Activated naive CD8-positive, alpha-beta T cell treated with anti-CD3 and anti-CD28 coated beads, Interleukin-2, amount 50 U/mL, for 16 hours (primary cell): ENCODE measurements at places on chromosomes 1 and 21.

- DNase-seq: no peak
These were observed 24.8 kb upstream of the CNIH3 start for GRCh38 chr1:224591326-224591725.

- no peak for DNase-seq
These were observed 9.0 kb downstream of the IFNAR2 start for GRCh38 chr21:33238565-33239255.

- no peak for DNase-seq
These were observed 18.3 kb upstream of the MAP10 start for GRCh38 chr1:232786845-232787455.

DNA sequence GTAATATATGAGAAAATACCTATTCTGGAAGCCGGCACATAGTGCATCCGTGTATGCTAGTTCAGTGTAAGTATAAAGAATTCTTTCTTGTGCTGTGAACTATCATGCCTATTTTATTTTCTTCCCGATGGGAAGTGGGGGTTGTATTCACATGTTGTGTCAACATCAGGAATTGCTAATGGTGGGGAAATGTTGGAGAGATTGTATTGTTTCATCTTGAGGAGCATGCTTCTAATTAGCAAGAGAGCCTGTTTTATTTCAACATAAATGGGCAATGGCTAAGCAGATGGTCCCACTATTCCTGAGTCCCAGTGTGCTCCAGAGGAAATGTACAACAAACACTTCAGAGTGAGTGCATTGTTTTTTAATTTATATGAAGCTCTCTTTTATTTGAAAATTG is 485.2 kb downstream of the PLPP3 start:
- no peak for DNase-seq

DNA sequence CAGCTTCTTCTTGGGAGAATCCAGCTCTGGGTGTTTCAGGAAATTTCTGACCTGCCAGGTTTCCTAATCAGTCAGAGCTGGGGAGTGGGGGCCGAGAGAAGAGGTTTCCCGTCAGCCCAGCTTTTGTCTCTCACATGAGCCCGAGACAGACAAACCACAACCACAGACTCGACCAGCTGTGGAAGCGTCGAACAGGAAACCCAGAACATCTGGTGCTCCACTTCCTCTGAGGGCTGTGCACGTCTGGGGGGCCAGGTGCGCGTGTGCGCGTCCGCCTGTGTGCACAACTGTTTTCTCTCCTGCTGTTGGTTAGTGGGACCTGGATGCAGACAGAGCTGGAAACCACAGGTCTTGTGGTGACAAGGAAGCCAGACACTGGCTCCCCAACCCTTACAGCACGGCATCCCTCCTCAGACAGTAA is 113.0 kb upstream of the SLC25A33 start:
- peak; percentile 27 for DNase-seq

DNA sequence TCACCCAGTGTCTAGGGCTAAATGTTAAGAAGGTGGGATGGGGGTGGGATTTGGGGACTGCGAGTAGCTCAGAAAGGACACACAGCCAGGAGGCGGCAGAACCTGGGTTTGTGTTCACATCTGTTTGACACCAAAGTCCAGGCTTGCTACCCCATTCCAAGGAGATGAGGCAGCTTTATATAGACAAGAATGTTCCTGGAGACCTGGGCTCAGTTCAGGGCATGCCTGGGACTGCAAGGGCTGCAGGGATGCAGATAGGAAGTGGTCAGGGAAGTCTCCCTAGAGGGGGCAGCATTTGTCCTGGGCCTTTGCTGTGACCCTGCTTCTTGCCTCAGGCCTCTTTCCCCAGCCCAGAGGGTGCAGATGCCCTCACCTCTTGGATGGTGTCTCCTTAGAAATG is 16.3 kb downstream of the PADI3 start:
- DNase-seq: no peak

DNA sequence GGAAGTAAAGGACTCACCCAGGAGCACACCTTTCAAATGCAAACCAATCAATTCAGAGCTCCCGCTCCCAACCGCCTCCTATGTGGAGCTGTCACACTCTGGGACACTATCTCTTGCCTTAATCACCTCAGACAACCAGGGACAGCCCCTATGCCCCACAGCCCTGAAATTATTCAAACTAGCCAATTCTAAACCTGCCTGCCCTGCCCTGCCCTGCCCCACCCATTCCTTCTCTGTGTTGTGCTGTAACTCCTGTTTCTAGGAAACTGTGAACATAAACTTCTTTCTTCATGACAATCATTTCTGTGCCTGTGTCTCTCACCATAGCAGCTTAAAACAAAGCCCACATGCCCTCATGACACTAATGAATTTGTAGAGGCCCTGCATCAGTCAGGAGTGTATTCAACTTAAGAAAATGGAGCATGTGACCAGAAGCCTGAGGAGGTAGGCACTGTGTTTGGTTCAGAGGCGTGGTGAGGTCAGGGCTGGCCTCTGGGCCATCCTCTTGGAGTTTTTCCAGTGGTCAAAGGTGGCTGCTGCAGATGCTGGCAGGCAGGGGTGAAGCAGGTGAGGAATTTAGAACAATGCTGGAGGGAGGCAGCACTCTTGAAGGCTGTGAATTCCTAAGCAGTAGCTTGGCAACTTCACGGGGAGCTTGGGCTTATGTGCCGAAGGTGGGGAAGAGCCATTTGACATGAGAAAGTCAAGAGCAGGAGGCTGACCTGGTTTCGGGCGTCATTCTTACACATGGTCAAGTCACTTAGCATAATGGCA is 74.5 kb downstream of the RHOU start:
- no peak for DNase-seq

- DNase-seq: no peak
These were observed 371.9 kb downstream of the RGS7 start for GRCh38 chr1:240985081-240985480.

DNA sequence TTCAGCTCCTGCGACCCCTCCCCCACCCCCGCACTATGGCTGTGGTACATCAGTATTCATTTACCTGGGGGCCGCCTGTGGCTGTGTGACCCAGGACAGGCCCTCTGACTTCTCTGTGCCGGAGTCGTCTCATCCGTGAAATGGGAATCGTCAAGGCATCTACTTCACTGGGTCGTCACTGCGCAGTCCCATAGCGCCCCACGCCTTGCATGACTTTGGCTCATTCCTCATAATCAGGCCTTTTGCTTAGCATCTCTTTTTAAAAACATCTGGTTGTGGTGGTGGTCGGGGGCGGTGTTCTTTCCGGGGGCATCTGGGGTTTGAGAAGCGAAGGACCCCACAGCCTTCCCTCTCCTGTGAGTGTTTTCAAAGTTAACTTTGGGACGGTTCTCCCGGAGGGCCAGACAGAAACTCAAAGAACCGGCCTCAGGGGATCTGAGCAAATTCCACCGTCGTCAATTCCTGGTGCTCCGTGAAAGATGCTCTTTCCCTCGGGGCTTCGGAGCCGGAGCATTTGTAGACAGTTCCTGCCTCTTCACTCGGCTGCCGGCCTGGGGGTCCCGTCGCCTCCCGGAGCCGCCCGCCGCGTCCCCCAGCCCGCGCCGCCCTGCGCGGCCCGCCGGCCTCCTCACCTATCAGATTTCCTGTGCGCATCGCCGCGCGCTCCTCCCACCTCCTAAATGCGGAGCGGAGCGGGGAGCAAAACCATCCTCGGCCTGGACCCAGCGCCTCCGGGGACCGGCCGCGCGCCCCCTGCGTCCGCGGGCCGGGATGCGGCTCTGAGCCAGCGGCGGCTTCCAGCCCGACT is at the start of gene B3GALT5:
B3GALT5 (plus strand) TSS at position 708 of the 808 bp plus-strand sequence. CDS start 47,620 bp downstream, outside the sequence.
- DNase-seq: no peak

GRCh38 chr1:219945795-219946194 is 17.4 kb upstream of the SLC30A10 start:
- no peak for DNase-seq

GRCh38 chr1:212496682-212497081 is 64.0 kb downstream of the NENF start:
- no peak for DNase-seq

DNA sequence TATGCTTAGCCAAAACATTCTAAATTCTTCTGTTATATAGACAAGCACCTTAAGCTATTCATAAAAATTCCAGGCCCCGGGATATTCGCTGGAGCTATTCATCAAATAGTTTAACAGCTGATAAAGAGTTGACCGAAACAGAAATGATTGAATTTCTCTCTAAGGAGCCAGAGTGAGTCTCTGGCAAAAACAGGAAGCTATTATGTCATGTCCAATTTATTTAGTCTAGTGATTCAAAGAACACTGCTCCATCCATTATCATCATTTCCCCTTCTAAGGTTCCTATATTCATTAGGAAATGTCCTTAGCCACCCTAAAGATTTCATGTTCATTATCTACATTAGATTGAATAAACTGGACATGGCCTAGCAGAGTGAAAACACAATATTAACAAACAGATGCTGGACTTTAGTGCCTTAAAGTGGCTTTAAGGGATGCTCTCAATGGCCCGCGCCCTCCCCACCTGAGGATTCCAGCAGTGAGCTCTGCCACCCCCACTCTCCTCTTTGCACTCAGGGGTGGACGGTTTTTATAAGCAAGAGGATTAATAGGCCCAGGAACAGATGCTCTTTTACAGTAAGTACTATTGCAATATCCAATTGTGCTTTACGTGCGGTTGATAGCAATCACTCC is 122.1 kb upstream of the RGS1 start:
- no peak for DNase-seq

- no peak for DNase-seq
These were observed 30.7 kb downstream of the TNFRSF1B start for GRCh38 chr1:12197483-12197880.

- DNase-seq: no peak
These were observed 1.7 kb downstream of the PIP5K1A start for GRCh38 chr1:151199873-151200581.

DNA sequence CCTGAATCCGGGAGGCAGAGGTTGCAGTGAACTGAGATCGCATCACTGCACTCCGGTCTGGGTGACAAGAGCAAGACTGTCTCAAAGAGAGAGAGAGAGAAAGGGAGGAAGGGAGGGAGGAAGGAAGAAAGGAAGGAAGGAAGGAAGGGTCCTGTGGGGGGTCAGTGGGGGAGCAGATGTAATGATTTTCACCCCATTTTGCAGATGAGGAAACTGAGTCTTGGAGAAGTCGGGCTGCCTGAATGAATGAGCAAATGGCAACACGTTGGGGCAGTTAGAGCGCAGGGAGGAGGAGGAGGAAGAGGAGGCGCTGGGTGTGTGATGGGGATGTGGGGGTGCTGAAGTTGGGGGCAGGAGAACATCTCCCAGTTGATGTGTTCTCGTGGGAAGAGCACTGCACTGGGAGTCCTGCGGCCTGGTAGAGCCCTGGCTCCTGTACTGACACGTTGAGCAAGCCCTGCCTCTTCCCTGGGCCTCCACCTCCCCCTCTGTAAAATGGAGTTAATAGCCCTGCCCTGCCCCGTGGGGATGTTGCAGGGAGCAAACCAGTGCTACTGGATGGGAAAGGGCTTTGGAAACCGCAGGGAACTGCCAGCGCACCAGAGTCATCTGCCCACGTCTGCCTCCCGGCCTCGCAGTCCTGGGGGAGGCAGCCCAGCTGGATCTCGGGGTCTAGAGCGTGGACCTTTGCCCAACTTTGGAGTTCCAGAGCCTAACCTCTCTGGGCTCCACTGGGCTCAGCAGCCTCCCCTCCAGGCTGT is 103.2 kb upstream of the CASZ1 start:
- DNase-seq: no peak

- DNase-seq: no peak
These were observed 243 bp downstream of the C1orf21 start for GRCh38 chr1:184387069-184387475.

GRCh38 chr1:229326601-229327000 is 16.2 kb downstream of the CCSAP start:
- DNase-seq: no peak

- no peak for DNase-seq
These were observed 27.2 kb downstream of the GORAB start for GRCh38 chr1:170559166-170559565.

DNA sequence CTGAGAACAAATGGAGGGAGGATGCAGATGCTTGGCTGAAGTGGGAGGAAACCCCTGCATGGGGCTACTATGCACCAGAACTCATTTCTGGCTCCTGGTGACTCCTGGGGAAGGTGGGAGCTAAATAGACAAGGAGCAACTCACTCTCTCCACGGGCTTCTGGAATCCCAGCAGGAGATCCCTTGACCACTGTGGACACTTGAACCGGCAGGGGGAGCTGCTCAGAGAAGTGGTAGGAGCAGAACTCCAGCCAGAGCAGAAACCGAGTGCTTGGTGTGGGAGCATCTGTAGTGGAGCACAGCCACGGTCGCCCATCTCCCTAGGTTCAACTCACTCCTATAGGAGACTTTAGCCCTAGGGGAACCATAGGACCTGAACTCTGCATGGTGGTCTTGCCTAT is 205.6 kb upstream of the GJB5 start:
- DNase-seq: no peak

- no peak for DNase-seq
These were observed 148.7 kb downstream of the ADSS2 start for GRCh38 chr1:244302876-244303609.

GRCh38 chr1:212712451-212713303 is 13.0 kb upstream of the BATF3 start:
- DNase-seq: no peak

GRCh38 chr1:15911927-15912326 is 64.0 kb downstream of the ZBTB17 start:
- DNase-seq: no peak
